Stimulated activated CD8-positive, alpha-beta memory T cell treated with anti-CD3 and anti-CD28 coated beads, Interleukin-4, amount 100 ng/mL, for 4 hours (primary cell): ENCODE measurements at places on chromosomes 12 and 14.
A peak's percentile ranks its signal among the peaks of the same experiment; 100 is the strongest.

DNA sequence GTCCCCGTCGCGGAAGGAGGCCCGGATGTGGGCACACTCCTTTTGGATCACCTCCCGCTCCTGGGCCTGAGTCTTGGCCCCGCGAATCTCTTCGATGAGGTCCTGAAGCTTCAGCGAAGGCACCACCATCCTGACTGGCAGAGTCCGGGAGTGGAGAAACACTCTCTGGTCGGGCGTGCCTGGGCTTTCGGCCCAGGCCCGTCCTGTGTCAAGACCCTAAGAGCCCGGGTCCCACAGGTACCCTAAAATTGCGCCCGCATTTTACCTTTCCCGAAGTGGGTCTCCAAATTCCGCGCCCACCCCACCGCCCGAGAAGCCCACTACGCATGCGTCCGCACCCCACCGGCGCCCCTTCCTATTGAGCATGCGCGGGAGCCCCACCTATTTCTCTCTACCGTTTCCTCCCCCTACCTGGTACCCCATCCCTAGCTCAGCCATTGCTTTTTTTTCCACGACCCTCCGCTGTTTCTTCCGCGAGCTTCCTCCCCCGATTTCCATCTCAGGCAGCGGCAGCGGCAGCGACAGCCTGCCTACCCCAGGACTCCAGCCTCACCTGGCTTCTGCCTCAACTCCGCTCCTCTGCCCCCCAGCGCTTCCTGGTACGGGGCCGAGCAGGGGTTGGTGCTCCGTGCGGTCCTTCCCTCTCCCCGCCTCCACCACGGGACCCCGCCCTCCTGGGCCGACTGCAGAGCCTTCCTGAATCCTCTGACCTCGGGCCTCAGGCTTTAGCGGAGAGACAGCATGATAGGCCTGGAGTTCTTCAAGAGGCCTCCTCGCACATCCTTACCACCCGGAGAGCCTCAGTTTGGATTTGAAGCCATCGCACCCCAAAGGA, at the start of gene AP1G2:
TSS of gene AP1G2 (minus strand) at position 606 of the 835 bp plus-strand sequence. CDS start at position 129, 477 bp downstream.
- DNase-seq: peak; percentile 72

- DNase-seq: peak; percentile 37
Measured at GRCh38 chr12:31324116-31324844, 1.7 kb downstream of the SINHCAF start.

DNA sequence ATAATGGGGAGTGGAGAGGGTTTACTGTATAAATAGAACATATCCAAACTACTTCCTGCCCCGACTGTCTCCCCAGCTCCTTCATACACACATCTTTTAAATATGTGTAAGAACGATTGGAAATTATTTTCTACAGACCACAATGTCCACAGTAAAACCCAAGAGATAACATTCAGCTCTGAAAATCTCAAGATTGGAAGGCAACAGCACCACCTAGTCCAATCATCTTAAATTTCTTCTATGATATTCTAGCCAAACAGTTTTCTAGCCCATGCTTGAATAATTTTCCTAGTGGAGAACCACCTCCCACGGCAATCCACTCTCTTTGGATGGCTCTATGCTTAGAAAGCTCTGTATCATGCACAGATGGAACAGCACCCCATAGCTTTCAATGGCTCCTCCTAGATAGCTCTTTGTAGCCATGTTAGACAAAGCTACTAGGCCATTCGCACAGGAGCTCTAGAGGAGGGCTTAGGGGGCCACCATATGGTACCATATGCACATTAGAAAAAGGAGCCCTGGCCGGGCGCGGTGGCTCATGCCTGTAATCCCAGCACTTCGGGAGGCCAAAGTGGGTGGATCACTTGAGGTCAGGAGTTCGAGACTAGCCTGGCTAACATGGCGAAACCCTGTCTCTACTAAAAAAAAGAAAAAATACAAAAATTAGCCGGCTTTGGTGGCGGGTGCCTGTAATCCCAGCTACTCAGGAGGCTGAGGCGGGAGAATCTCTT, 18.1 kb downstream of the VDR start:
- no peak for DNase-seq

DNA sequence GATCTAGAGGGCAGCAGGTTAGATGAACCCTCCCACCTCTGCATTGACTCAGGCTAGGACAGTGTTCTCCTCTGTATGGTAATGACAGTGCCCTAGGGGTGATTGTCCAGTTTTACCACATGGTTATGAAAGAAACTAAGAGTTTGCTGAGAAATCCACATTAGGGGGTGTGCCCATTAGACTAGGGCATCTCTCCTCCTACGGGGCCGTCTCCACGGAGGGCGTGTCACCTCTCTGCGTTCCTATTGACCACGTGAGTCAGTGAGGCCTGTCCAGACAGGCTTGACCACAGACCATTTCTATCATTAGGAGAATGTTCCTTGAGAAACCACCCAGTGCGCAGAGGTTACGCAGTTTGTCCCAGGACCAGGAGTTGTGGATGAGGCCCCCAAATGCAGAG, 8.3 kb downstream of the MVK start:
- no peak for DNase-seq

- DNase-seq: no peak
Measured at GRCh38 chr14:95697764-95698163, 11.5 kb downstream of the TCL1B start.

GRCh38 chr12:57031138-57031725, 14.9 kb upstream of the TAC3 start:
- no peak for DNase-seq

DNA sequence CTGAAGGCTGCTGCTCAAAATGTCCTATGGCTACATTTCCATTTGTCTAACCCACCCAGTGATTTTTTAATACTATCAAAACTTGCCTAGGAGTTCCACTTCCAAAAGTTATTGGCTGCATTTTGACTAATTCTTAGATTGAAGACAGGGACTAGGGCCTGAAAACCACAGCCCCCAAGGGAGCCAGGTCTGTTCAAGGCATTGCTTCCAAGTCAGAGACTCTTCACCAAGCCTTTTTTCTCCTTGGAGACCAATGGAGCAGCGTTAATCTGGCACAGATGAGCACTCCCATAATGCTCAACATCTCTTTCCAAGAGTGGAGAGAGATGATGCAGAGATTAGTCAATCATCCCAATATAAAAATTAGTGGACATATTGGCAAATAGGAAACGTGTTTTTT, 112.5 kb upstream of the HIF1A start:
- DNase-seq: no peak

GRCh38 chr14:29233188-29233587, 466.6 kb downstream of the FOXG1 start:
- no peak for DNase-seq

DNA sequence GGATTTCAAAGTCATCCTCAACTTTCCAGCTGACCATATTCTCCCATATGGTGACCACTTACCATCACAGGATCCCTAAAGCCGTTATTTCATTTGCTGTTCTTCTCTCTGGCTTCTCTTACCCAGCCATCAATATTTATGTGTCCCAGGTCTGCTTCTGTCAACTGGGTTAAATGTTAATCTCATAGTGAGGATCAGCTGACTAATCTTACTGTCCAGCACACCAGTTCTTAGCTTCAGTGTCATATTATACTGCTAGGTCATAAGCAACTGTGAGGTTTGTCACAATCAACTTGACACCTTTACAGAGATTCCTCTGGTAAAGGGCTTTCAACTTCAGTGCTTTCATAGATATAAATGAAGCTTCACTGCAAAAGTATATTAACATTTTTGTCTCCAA, 294.4 kb downstream of the DIO2 start:
- no peak for DNase-seq

DNA sequence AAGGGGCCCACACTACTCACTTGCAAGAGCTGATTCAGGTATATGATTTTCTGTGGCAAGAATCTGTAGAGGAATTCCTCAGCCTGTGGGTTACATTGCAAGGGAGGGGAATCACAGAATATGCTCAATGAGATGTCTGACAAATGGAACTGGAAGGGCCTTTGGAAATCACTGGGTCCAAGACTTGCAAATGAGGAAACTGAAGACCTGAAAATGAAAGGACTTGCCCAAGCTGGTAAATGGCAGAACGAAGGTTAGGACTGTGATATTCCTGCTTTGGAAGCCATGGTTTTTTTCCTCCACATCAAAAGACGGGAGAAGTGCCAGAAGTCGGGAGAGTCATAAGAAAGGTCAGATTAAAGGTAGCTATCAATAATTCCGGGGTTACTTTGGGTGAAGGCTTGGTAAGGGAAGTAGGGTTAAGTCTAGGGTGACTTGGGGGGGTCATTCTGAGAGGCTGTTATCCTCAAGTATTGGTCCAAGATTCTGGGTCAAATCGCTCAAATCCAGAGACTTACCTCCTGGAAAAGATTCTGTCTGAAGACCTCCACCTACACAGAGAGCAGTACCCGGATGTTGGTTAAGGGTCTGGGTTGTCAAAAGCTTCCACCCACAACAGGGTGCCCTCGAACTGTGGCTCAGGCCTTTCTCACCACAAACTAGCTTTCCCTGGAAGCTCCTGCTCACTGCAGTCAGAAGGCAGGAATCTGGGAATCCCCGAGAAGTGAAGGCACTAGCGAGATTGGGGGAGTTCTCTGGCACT, 539 bp downstream of the PSME2 start:
- no peak for DNase-seq

DNA sequence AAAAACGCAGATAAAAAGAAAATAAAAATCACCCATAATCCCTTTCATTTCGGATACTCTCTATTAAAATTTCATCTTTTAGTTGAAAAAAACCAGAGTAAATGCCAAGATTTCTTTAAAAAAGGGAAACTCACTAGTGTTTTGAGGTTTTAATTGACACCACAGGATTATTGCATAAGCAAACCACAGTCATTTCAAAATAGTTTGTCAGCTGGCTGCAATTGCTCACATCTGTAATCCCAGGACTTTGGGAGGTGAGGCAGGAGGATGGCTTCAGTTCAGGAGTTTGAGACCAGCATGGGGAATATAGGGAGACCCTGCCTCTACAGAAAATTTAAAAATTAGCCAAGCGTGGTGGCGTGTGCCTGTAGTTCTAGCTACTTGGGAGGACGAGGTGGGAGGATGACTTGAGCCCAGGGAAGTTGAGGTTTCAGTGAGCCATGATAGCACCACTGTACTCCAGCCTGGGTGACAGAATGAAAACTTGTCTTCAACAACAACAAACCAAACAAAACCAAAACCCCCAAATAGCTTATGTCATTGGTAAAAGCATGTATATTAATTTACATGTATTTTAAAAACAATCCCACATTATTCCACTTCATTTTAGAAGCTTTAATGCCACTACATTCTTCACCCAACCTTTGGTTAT, 48.8 kb downstream of the SYNE2 start:
- DNase-seq: no peak

- no peak for DNase-seq
Measured at GRCh38 chr12:87469295-87469694, 559.9 kb downstream of the C12orf50 start.

- DNase-seq: no peak
Measured at GRCh38 chr12:77645966-77646598, 184.6 kb upstream of the NAV3 start.

DNA sequence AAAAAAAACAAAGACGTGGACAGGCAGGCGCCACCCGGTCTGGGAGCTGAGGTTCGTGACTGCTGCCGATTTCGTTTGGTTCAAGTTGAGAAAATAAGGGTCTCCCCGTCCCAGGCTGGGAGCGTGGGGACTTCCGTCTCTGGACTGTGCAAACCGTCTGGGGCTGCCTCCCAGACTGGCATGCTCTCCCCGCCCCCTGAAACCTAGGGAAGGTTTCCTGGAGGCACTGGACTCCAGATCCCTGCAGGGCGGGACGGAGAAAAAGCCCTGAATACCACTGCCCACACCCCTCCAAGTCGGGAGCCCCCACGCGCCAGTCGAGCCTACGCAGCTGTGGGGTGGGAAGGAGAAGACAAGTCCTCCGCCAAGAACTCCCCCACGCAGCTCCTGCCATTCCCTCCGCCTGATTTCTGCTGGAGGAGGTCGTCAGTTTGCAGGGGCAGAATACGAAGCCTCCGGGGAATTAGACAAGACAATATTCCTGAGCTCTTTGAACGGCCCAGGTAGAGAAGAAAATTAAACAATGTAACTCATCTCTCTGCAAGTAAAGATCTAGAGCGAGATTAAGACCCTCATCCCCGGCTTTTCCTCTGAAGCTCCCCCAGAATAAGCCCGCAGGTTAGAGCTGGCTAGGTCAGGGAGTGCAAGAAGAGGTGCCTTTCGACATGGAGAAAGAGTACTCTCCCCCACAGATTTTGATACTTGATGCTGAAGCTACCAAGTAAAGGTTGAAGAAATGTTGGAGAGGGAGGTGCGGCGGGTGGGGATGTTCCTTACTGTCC, 10.4 kb upstream of the HOXC13 start:
- no peak for DNase-seq

- no peak for DNase-seq
Measured at GRCh38 chr14:61491224-61491623, 169.8 kb downstream of the PRKCH start.

GRCh38 chr12:26212988-26213387, 17.6 kb downstream of the SSPN start:
- DNase-seq: no peak

GRCh38 chr14:68733086-68733914, 59.6 kb downstream of the ZFP36L1 start:
- no peak for DNase-seq

GRCh38 chr12:3531496-3531895, 40.5 kb downstream of the PRMT8 start:
- DNase-seq: no peak
